Hematopoietic multipotent progenitor cell (in vitro differentiated cells): ENCODE measurements at places on chromosomes 5 and 9.

GRCh38 chr5:67292201-67292940, 95.8 kb upstream of the CD180 start:
- DNase-seq = no peak

DNA sequence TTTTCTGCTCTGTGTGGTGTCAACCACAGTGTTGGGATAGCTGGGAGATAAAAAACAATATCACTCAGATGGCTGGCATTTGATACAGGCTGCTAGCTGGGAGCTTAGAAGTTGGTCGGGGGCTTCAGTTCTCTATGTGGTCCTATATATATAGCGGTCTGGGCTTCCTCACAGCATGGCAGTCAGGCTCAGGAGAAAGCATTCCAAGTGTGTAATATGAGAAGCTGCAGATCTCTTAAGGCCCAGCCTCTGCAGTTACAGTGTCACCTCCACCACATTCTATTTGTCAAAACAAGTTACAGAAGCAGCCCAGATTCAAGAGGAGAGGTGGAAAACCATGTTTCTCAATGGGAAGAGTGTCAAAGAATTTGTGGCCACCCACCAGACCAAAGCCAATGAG, 108.1 kb upstream of the NIPBL start:
- DNase-seq = no peak

- DNase-seq = peak; percentile 71
Observed at GRCh38 chr9:70602321-70603019, 188.0 kb upstream of the KLF9 start.

GRCh38 chr5:132457371-132458225, 33.0 kb downstream of the IRF1 start:
- peak; percentile 62 for DNase-seq

- no peak for DNase-seq
Observed at GRCh38 chr5:137296213-137296781, 202.8 kb downstream of the SPOCK1 start.

GRCh38 chr5:128101676-128102075, 18.1 kb downstream of the SLC12A2 start:
- no peak for DNase-seq

- no peak for DNase-seq
Observed at GRCh38 chr5:35847491-35847890, 9.2 kb upstream of the IL7R start.

- no peak for DNase-seq
Observed at GRCh38 chr5:13735691-13736090, 208.8 kb downstream of the DNAH5 start.

- no peak for DNase-seq
Observed at GRCh38 chr5:61466017-61466416, 134.0 kb downstream of the ZSWIM6 start.

- peak; percentile 45 for DNase-seq
Observed at GRCh38 chr9:133374612-133375115, 1.2 kb downstream of the SURF4 start.

DNA sequence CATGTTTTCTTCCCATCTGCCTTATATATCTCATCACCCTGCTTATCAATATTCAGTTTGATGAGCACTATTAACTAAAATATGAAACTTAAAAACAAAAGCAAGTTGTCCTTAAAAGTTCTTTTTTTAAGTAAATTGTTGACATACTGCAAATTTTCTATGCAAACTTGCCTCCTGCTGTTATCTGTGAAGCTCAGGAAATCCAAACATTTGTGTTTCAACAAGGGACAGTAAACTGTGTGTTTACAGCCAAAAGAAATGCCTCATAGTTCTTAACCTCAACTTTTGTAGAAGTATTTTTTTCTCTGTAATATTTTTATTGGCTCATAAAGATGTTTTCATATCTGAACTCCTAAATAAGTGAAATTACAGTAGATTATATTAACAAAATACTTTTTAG, 7.7 kb upstream of the TTC23L start:
- no peak for DNase-seq

DNA sequence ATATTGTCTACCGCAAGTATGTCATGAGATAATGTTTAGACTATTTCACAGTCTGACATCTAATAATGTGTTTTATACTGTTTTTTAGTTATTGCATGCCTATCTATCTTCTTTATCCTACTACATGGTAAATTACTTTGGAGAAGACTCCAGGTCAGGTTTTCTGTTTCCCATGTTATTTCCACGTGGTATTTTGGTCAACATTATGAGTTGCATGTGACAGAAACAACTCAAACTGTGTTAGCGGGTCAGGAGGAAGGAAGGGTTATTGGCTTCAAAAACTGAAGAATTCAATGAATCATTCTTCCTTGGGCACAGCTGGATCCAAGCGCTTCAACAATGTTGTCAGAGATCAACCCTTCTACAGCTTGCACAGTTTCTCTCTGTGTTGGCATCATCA, 252.1 kb upstream of the CCNG1 start:
- DNase-seq = no peak

DNA sequence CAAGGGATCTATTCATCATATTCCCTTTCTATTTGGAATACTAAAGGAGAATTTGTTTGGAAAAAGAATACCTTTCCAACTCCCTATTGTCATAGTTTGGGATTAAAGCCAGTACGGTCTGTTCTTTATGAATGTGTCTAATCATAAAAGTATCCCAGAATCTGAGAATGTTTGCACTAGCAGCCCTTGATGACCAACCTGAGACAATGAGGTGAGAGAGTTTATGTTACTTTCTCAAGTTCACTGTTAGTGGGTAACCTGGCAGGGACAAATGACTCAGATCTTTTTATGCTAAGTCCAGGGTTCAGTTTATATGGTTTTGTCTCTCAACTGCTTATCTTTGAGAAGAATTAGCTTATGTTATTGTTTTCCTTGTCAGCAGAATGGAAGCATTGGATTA, 25.3 kb upstream of the TLR4 start:
- no peak for DNase-seq

DNA sequence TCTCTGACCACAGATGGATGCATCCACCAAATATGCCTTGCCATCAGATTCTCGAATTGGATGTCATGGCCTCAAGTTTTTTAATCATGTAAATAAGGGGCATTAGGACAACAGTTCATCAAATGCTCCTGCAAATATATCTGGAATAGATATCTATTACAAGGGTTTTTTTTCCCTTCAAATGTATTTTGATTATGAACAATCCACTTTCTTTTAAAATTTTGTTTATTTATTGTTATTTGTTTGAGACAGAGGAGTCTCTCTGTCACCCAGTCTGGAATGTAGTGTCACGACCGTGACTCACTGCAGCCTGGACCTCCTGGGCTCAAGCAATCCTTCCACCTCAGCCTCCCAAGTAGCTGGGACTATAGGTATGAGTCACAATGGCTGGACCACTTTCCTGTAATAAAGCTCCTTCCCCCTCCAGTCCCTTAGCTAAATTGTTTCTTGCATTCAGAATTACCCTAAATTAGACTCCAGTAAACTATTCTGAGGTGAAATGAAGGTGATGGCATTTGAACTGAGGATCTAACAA, 1412.1 kb downstream of the EFNA5 start:
- DNase-seq = no peak

GRCh38 chr5:117203584-117203983, 629.0 kb upstream of the SEMA6A start:
- no peak for DNase-seq

- DNase-seq = no peak
Observed at GRCh38 chr9:114176624-114177291, 21.4 kb downstream of the COL27A1 start.

GRCh38 chr9:38018241-38018957, 50.6 kb downstream of the SHB start:
- DNase-seq = no peak

DNA sequence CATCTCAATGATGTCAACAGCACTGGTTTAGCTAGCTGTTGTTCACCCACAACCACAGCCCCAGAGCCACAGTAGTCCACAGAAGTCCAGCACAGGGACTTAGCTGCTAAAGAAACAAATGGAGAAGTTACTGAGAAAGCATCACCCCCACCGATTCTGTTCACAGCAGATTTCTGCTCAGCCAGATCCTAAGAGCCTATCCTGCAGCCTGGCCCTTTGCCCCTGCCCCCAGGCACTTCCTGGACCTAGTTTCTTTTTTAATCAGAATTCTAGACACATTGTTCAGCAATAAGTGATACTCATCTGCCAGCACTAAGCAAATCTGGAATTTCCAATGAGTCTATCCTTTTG, 7.4 kb downstream of the B4GALT1 start:
- DNase-seq = no peak

- DNase-seq = no peak
Observed at GRCh38 chr9:135737840-135738521, 36.0 kb downstream of the KCNT1 start.

DNA sequence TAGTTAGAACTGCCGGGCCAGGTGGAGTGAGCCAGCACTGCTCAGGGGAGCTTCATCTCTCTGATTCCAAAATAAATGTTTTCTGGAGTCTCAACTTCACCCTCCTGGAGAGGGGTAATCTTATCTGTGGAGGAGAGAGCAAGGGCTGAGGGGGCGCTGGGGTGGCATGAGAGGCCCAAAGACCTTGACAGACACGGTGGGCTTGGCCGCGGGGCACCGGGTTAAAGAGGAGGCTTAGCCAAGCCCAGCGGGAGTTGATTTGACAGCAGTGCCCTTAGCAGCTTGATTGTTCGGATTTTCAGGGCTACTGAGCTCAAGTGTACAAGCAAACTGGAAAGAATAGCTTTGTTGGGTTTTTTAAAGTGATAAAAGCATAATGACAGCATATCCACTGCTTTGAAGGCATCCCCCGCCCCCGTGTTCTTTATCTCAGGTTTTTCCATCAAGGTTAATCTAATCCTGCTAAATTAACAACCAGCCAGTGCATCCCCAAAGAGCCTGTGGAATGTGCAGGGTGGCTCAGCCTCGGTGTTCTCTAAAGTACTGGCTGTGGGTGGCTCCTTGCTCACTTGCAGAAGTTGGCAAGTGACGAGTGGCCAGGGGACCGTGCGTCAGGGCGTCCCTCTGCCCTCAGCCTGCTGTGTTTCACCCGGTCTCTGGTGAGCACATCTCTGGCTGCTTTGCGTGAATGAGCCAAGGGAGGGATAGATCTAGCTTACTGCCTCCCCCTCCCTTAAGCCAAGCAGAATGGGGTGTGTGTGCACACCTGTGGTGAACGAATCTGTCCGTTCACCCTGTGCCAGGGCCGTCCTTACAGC, 5.5 kb downstream of the QRFP start:
- DNase-seq = no peak
